ENCODE measurements at places on chromosomes 1 and 21. TPM values are rescaled to one million over a fixed set of nuclear protein-coding genes. Genes with fewer than 3 reads are reported as not detected.

Gene HSPA6
- 4.2 TPM for total RNA-seq

Gene CTSE
- 0.32 TPM for total RNA-seq

- no peak for DNase-seq
Observed at GRCh38 chr1:213693864-213694263, 293.9 kb upstream of the PROX1 start.

Gene DIRAS3
- 0.66 TPM for total RNA-seq

- DNase-seq = no peak
Observed at GRCh38 chr1:225408249-225408648, 19.6 kb downstream of the LBR start.

- no peak for DNase-seq
Observed at GRCh38 chr1:243723458-243724043, 126.5 kb downstream of the AKT3 start.

Gene NBPF3
- 10.7 TPM for total RNA-seq

Gene CACNA1S
- total RNA-seq = not detected

Gene MYOG
- total RNA-seq = not detected

- DNase-seq = no peak
Observed at GRCh38 chr1:163174524-163175437, 27.9 kb downstream of the RGS5 start.

DNA sequence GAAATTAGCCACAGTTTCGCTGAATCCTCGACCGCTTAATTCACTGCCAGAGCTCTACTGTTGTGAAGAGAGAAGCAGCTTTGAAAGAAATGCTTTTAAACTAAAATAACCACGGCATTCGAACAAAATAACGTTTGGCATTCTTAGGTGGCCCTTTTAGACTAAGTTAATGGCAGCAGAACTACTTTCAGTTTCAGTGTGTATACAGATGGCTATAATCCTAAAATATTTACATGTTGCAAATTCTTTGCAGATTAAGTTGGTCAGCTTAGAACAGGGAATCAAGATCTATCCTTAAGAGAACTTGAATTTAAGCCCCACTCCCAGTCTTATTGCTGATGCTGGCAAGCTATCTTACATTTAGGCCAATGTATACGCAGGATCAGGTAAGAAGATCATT is 62.7 kb downstream of the ADSS2 start:
- no peak for DNase-seq

- DNase-seq = no peak
Observed at GRCh38 chr1:7469255-7469938, 301.7 kb upstream of the VAMP3 start.

Gene CDC20
- total RNA-seq = 18.5 TPM

- DNase-seq = no peak
Observed at GRCh38 chr1:28091043-28091781, 2.8 kb upstream of the EYA3 start.

DNA sequence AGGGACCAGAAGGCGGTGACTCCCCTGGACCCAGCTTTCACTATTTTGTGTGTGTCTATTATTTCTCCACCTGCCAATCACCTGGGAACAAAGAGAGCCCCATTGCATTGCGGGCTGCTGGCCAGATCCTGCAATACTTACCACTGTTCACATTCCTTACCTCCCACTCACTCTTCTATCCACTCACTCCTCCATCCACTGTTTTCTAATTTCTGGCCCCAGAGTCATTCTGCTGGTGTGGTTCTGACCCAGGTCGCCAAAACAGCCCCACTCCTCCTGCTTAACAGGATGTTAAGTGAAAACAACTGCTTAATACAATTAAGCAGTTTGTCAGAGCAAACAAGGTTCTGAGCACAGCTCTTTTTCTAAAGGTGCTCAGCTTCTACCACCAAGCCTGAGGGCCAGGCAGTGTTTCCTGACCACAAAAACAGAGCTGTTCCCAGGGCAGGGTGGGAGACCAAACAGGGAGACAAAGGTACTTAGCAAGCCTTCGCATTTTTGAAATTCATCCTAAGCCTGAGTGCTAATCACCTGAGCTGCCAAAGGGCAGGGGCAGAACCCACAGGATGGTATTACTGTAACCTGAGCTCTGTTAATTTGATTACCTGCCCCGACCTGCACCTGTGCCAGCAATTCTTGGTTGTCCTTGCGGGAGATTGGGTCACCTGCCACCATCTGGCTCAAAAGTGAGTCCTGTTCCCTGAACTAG is 38.5 kb upstream of the EFCAB14 start:
- no peak for DNase-seq

GRCh38 chr1:96580920-96581319 is 140.7 kb upstream of the PTBP2 start:
- no peak for DNase-seq

DNA sequence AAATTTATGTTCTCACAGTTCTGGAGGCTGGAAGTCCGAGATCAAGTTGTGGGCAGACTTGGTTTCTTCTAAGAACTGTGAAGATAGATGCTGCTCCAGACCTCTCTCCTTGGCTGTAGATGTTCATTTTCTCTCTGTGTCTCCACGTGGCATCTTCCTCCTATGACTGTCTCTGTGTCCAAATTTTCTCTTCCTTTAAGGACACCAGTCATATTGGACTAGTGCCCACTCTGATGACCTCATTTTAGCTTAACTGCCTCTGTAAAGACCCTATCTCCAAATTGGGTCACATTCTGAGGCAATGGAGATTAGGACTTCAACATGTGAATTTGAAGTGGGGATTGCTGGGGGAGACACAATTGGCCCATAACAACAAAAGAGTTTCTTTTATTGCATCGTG is 125.3 kb upstream of the ETS2 start:
- no peak for DNase-seq

Gene CADM3
- total RNA-seq = 0.19 TPM

DNA sequence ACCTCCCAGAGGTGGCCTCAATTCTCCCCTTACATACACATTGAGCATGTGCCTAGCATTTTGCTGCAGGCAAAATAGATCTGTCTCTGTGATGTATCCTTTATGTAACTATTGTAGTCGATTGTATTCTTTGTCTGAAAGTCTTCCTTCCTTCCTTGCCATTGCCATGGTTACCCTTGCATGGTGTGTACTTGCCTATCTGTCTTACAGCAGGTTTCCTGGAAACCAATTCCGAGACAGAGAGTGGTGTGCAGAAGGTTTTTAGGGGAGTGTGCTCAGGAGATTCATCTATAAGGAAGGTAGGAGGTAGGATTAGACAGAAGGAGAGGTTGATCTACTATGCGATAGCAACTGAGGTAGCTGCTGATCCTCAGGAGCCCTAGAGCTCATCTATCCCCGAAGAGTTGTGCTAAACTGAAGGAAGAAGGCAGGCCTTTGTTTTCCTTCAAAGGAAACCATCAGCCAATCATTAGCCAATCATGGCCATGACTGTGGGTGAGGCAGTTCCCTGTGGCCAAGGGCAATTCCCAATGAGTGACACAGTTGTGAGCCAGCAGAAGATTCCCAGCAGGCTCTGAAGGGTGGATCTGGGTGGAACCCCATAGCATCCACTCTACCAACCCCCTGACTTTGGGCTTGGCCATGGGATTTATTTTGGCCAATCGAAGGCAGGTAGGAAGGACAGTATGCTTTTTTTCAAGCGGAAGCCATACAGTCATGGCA is 15.0 kb downstream of the CITED4 start:
- DNase-seq = no peak

- DNase-seq = no peak
Observed at GRCh38 chr21:42747276-42747701, 93.9 kb downstream of the PDE9A start.

Gene DEPDC1
- 2.7 TPM for total RNA-seq

DNA sequence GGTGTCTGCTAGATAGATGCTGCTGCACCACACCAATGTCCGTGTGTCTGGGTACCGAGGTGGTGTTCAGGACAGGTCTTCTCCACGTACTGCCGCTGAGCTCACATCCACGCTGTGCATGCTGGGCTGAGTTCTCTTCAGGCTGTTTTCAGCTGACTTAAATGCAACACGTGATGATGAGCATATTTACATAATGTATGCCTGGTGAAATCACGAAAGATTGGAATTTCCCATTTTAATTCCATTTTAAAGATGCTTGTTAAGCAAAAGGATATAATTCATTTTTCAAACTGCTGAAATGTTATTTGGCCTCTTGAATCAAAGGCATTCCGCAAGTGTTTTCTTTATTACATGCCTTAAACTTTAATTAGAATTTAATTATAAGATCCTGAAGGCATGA is 107.9 kb downstream of the FGGY start:
- no peak for DNase-seq

DNA sequence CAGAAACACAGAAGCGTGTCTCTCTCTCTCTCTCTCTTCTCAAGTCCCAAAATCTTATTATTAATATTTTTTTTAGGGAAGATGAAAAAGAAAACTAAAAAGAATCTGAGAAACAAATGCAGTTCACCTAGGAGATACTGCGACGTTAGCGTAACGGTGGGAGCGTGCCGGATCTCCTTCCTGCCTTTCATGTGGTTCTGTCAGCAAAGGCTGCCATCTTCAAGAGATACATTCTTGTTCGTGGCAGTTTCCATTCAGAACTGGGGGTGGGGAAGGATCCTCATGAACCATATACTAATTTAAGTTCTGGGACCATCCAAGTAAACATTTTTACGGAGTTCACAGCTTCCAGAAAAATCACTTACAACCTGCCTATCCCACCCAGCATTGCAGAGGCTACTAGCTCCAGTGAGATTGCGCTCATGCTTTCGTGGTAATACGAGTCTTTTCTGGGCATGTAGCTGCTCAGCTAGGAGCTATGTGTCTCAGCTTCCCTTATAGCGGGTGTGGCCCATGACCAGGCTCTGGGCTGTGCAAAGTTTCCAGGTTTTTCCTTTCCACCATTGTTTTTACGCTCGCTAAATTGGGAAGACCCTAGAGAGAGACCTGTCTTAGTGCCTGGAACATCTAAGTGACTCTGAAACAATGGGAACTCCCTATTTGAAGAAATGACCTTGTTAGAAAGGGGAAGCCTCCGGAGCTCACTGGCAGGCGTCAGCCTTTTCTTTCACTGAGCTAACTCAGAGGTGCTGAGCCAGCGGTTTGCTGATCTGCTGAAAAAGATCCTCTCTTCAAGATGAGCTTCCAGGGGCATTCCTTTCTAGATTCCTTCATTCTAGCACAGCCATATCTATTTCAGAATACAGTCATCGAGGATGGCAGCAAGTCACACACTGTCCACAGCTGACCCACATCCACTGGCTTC is 17.3 kb downstream of the SLAMF1 start:
- DNase-seq = no peak

DNA sequence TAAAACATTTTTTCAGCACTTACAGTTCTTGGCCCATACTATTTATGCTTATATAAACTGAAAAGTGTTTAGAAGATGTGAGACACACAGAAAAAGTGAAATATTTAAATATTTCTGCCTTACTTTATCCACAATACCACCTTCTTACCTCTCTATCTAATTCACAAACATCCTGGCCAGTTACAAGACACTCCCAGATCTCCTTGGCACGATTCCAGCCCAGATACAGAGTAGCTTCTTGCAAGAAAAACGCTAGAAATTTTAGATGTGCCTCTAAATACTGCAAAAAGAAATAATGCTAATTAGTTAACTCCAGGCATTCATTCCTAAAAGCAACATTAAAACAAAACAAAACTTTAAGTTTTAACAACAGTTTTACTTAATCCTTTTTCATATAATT is 68.4 kb downstream of the USP24 start:
- no peak for DNase-seq

DNA sequence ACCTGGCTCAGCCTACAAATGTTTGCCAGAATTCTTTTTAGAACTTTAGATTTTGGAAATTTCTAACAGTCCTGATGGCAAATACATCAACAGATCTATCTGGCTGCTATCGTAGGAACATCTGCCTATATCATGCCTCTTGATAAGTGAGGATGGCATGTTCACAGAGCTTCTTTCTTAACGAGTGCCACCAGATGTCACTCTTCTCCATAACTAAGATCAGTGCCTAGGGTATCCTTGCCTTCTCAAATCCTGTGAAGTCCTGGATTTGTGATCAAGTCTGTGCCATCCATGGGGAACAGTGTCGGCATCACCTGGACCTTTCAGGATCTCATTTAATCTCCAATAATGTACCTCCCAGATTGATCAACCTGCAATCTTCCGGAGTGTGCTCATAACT is 36.5 kb upstream of the CD5L start:
- DNase-seq = no peak
